ENCODE measurements at places on chromosomes 16 and 17. TPM values are rescaled to one million over a fixed set of nuclear protein-coding genes. Genes with fewer than 3 reads are reported as not detected.

GRCh38 chr16:12752159-12752558 is 51.5 kb downstream of the CPPED1 start:
- no peak for DNase-seq

DNA sequence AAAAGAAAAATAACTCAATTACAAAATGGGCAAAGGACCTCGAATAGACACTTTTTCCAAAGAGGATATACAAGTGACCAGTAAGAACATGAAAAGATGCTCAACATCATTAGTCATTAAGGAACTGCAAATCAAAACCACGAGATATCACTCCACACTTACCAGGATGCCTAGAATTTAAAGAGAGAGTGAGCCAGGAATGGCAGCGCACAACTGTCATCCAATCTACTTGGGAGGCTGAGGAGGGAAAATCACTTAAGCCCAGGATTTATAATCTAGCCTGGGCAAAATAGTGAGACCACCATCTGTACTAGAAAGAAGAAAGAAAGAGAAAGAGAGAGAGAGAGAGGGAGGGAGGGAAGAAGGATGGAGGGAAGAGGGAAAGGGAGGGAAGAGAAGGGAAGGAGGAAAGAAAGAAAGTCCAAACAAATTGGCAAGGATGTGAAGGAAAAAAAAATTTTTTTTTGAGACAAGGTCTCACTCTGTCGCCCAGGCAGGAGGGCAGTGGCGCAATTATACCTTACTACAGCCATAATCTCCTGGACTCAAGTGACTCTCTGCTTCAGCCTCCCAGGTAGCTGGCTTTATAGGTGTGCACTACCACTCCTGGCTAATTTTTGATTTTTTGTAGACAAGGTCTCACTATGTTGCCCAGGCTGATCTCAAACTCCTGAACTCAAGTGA is 22.6 kb downstream of the TBX2 start:
- DNase-seq, result no peak

GRCh38 chr16:31537362-31538242 is 9.9 kb downstream of the AHSP start:
- peak; percentile 34 for DNase-seq

DNA sequence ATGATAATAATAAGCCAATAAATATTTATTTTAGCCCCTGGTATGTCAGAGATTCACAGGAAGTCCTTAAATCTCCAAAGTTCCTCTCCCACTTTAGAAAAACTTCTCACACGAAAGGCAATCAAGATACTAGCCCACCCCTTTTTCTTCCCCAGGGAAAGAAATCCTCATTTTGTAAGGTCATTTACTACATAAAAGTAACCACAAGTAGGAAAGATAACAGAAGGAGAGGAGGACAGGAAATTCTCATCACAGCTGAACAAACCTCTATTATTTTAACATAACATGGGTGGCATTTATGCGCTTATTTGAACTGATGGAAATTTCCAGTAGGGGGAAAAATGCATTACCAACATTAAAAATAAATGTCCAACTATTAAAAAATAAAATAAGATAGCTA is 3.4 kb downstream of the FAM222B start:
- DNase-seq, result no peak

- peak; percentile 54 for DNase-seq
Observed at GRCh38 chr17:65515959-65516948, 45.2 kb downstream of the AXIN2 start.

GRCh38 chr17:50185631-50186471 is 15.6 kb downstream of the COL1A1 start:
- no peak for DNase-seq

DNA sequence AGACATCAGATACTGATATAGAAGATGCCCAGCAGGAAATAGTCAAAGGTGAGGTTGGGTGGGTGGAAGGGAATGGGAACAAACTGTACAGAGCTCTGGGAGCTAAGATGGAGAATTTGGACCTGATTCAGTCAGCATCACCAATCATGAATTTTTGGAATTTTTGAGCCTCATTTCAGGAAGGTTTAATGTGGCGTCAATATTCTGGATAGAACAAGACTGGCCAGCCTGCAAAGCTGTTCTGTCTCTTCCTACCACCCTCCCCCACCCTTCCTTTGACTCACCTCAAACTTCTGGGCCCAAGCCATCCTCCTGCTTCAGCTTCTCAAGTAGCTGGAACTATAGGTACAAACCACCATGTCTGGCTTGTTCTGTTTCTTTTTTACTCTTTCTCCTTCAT is 32.6 kb downstream of the CTCF start:
- no peak for DNase-seq

DNA sequence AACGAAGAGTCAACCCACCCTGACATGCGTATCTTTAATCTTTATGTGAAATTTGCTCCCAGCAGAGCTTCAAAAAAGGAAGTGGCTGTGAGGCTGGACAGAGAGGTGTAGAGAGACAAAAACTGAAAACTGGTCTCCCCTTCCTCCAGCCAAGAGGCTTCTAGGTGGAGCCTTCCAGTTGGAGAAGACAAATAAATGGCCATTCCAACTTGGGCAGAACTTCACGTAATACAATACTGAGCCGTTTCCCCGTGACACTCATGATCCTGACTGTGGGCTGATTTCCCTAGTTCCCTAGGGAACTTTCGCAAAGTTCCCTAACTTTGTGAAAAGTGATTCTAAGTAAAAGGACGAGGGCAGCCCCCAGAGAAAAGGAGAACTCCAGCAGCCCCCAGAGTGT is 78.8 kb downstream of the ZFHX3 start:
- DNase-seq, result no peak

DNA sequence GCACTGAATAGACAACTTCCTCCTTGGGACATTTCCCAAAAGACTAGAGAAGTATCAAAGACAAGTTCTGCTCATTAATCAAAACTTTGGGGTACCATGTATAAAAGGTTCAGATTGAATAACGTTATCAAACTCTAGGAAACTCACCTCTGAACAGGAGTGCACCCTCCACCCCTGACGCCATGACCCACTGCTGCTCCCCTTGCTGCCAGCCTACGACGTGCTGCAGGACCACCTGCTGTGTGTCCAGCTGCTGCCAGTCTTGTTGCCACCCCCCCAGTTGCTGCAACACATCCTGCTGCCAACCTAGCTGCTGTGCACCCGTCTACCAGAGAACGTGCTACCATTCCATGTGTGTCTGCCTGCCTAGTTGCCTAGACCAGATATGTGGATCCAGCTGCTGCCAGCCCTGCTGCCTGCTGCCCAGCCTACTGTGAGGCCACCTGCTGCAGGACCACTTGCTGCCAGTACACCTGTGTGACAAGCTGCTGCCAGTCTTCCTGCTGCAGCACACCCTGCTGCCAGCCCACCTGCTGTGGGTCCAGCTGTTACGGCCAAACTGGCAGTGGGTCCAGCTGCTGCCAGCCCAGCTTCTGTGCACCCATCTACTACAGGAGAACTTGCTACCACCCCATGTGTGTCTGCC is 13.8 kb upstream of the KRTAP9-2 start:
- DNase-seq, result no peak

- DNase-seq, result no peak
Observed at GRCh38 chr16:84199861-84200260, 8.9 kb downstream of the ADAD2 start.

The CEP112 gene
- 5.4 TPM for total RNA-seq

Measured in H9 (cell line).